ENCODE measurements at places on chromosomes 1 and 21.

GRCh38 chr21:32966120-32966519 is 59.6 kb upstream of the OLIG2 start:
- no peak for DNase-seq

GRCh38 chr1:90726425-90726985 is 9.4 kb upstream of the BARHL2 start:
- DNase-seq, result no peak

- no peak for DNase-seq
These were observed 21.7 kb downstream of the EPB41 start for GRCh38 chr1:28936094-28936493.

DNA sequence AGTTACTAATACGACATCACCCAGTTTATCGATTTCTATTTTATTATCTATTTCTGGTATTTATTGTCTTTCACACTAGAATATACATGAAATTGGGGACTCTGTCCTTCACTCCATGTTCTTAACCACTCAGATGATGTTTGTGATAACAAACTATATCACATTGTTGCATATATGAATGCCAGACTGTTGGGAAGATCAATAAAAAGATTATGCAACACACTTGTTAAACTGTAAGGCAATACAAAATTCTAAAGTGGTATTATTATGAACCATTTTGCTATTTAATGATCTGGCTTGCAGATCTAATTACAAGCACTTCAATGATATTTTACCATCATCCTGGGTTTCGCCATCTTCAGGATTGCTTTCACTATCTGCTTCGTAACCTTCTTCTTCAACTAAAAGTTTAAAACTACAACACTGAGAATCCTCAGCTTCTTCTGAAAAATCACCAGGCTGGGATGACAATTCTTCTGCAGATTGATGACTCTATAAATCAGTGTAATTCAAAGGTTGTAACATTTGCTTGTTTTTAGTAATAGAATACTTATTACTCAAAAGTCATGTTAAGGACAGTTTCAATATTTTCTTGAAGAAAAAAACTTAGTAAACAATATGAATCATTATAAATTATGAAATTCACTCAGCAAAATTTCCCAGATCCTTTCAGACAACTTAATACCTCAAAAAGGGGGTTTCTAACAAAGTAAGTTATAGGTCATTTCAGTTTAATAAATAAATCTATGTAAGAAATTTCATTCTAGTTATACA is 63.9 kb downstream of the LYST start:
- no peak for DNase-seq

- DNase-seq, result no peak
These were observed 104.1 kb downstream of the SYF2 start for GRCh38 chr1:25128121-25128621.

DNA sequence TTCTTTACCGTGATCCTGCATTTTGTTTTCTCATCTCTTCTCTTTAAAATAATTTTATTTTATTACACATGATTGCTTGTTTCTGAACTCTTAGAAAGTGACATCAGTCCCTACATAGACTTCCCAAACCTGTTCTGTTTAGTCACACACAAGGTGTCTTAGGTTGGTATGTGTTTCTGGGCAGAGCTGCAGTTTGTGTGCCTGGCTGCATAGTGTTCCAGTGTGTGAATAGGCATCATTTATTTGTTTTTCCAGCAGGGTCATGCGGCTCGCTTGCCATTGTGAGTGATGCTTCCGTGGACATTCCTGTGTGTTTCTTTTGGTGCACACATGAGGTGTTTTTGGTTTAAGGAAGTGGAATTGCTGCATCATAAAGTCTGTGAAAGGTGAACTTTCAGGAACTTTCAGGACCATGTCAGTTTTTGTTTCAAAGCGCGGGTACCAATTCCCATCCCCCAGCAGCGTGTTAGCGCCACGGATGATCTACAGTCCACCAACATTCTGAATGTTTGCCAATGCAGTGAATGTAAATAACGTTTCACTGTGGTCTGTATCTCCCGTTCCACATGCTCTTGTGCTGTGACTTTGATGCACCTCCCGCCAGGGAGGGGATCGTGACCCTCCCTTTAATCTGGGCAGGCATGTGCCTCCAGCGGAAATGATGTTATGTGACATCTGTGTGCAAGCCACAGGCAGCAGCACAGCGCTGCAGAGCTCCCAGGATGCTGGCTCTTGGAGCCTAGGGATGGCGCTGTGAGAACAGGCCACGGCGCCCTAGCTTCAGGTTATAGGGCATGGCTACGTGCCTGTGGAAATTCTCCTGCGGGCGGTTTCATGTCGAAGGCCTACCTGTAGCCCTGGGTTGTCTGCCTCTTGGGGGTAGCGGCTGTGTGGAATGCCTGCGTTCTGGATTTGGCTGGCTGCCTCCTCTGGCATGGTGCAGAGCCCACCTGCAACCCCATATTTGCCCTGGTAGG is 144.6 kb upstream of the COL6A1 start:
- no peak for DNase-seq

- DNase-seq, result no peak
These were observed 5.2 kb upstream of the SEMA4A start for GRCh38 chr1:156148216-156148615.

- no peak for DNase-seq
These were observed 71.3 kb downstream of the CNIH3 start for GRCh38 chr1:224687465-224687864.

DNA sequence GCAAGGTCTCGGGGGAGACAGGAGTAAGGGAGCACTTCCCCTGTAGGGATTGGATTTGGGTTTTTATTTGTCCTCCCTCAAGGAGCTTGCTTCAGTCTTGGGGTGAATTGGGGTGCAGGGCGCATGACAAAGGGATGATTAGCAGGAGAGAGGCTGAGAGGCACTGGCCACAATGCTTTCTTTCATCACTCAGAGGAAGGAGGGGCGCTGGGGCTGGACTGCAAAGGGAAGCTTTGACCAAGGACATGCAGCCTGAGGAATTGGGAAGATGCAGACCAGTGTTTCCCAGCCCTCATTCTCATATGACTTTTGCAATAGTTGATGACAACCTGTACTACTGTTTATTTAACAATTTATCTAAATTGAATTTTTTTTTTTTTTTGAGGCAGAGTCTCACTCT is 34.1 kb upstream of the PDPN start:
- DNase-seq, result peak; percentile 66

- peak; percentile 88 for DNase-seq
These were observed 70.0 kb upstream of the BCAR3 start for GRCh38 chr1:93751377-93752250.

GRCh38 chr1:147748676-147749350 is 11.6 kb downstream of the GJA5 start:
- DNase-seq, result no peak

GRCh38 chr1:226738995-226739695 is at the start of gene ITPKB:
Gene ITPKB, minus strand, starts transcription at chr1:226739282. Its CDS starts 1,824 bp downstream, at chr1:226737458.
- DNase-seq, result no peak

GRCh38 chr21:43287795-43288755 is 119.3 kb downstream of the CRYAA start:
- no peak for DNase-seq

GRCh38 chr1:55724551-55725325 is 509.6 kb upstream of the USP24 start:
- no peak for DNase-seq

DNA sequence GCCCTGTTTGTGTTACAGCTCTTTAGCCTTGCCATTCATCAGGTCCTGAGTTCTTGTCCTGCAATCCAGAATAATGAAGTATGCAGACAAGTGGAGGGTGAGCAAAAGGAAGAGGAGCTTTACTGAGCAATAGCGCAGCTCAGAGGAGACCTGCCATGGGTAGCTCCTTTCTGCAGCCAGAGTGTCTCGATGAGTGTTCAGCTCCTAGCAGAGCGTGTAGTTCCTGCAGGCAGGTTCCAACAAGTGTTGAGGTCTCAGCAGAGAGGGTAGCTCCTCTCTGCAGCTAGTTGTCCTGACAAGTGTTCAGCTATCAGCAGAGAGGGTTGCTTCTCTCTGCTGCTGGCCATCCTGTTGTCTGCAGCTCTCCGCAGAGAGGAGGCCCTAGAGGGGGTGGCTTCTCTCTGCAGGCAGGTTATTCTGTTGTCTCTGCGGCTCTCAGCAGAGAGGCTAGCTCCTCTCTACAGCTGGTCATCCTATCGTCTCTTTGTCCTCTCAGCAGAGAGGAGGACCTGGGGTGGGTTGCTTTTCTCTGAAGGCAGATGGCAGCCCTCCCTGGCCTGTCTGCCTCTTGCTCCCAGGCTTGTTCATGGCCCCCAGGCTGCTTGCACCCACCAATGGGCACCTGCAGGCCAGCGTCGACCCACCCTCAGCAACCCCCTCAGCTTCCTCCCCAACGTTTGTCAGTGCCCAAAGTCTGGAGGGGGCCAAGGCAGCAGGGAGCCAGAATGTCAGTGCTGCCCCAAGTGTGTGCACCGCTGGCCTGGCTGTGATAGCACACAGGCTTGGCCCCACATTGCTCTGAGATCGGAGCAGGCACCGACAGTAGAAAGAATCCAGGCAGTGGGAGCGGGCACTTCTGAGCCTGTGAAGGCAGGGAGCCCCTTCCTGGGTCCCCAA is 112.5 kb upstream of the RUNX3 start:
- no peak for DNase-seq

GRCh38 chr1:22104865-22105437 is 37.9 kb downstream of the WNT4 start:
- DNase-seq, result no peak

DNA sequence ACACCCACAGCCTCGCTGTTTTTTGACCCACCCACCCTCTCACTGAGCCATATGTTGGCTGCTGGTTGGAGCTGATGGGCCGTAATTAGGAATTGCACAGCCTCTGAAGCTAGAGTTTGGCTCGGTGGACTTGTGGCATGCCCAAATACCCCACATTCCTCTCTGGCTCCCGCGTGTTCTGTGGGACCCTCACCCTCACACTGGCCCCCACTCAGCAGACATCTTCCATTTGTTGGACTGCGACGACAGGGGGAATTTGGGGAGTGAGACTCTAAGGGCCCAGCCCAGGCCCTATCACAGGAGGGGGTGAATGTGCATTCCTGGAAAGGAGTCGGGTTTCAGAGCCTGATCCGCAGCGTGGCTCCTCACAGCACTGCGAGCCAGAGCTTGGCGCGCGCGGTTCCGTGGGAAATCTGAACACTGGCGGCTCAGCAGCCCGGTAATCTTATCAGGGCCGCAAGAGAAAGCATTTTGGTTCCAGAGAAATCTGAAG is 5.2 kb downstream of the RCSD1 start:
- peak; percentile 57 for DNase-seq

DNA sequence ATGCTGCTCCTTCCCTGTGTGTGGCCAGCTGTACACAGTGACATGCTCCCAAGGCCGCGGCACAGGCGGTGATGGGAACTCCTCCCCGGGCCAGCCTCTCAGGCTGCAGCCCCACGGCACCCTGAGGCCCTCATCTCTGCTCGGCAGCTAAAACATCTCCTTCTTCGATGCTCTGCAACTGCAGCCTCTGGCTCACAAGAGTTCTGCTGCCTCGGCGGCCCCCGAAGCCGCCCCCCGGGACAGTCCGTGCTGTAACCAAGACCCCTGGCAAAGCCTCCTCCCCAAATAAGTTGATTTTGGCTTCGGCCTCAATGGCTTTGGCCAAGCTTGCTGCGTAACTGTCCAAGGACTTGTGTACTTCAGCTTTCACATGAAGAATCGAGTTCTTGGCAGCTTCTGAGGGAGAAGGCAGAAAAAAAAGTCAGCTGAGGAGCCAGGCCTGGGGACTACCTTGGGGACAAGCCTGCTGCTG is 51.3 kb downstream of the GPR161 start:
- no peak for DNase-seq

GRCh38 chr1:37509181-37509580 is 5.4 kb downstream of the MEAF6 start:
- no peak for DNase-seq

DNA sequence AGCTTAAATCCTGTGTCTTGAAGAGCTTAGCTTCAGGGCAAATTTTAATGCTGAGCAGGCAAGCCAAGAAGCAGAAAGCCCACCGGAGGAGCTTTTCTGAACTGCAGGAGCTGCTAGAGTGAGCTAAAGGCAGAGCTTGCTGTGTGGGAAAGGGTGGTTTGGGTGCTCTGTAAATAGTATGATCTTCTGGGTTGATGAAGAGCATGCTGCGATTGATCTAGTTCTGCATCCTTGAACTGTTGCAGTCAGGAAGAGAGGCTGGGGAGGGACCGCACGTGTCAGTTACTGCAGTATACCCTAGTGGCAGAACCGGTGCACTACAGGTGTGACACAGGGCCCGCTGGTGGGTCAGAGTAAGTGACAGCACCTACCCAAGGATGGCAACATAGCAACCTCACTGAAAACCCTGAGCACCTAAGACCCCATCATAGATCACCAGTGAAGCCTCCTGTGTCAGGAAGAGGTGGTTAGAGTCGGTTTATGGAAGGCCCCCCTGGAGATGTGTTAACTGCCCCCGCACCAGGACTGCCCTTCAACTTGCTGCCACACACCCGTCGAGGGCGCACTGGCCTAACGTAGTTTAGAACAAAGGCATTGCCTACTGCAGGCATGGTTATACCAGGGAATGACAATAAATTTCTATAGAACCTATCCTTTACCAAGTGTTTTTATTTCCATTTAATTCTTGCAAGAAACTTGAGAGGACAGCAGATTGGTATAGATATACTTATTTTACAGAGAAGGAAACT is 146.0 kb upstream of the KIAA0040 start:
- no peak for DNase-seq

- no peak for DNase-seq
These were observed 95.0 kb upstream of the GORAB start for GRCh38 chr1:170436928-170437327.

- DNase-seq, result no peak
These were observed 104.0 kb downstream of the BRINP2 start for GRCh38 chr1:177274687-177275211.

DNA sequence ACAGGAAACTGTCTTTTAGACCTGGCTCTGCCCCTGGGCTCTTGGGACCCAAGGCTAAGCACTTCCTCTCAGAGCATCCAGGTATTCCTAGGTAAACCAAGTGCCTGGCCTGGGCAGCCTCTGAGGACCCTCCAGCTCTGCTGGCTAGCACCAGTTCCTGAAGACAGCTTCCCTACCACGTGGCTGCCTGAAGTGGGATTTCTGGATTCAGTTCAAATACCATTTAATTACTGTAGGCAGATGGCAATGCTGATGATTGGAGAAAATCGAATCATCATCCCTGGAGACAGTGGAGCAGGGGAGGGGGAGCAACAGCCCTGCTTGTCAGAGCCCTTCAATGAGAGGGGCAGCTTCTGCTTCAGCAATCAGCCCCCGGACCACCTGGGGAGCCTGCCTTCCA is 11.9 kb downstream of the KIF21B start:
- no peak for DNase-seq

Measured in dorsolateral prefrontal cortex (tissue), 122 donors.